Activated CD8-positive, alpha-beta T cell treated with anti-CD3 and anti-CD28 coated beads for 36 hours (primary cell): ENCODE measurements at places on chromosomes 5 and 9. TPM values are rescaled to one million over a fixed set of nuclear protein-coding genes. Genes with fewer than 3 reads are reported as not detected.
A peak's percentile ranks its signal among the peaks of the same experiment; 100 is the strongest.

DNA sequence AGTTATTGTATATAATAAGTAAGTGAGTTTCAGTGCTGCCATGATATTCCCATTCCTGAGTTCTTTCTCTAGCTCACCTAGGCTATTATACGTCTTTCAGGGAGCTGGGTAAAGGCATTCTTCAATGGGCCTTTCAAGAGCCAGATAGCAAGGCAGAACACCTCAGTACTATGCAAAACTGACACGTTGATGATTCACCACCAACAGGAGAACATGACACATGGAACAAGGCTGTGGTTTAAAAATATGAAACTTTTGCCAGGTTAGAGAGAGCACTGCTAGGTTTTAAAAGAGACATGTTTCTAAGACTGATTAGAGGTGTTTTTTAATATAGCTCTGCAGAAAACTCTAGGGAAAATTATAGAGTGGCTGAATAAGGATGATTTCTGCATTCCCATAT is 95.9 kb downstream of the UGCG start:
- peak; percentile 72 for DNase-seq

SLC25A2 gene
- not detected for total RNA-seq

TNFSF8 gene
- total RNA-seq = 23.9 TPM

DNA sequence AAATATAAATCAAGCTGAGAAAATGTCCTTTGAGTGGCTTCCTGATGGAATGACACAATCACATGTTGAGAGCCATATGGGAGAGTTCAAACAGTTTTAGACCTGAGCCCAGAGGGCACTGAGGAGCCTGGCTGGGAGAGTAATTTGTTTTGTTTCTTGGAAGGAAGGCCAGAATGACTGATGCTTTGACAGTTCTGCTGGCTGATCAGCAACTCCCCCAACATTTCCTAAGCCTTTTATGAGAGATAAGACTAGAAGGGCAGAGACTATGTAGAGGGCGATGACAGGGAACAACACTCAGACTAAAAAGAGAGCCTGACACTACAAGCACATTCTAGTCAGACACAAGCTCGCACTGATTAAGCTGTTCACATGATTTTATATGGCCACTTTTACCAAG is 169.2 kb downstream of the COX7C start:
- DNase-seq = no peak

GPR150 gene
- total RNA-seq = 0.76 TPM

ZNF354C gene
- total RNA-seq = 7.0 TPM

GRCh38 chr5:54794135-54794975 is 191.0 kb downstream of the ESM1 start:
- DNase-seq = peak; percentile 53

TSSK1B gene
- not detected for total RNA-seq

DNAJB5 gene
- total RNA-seq = 16.4 TPM

DNA sequence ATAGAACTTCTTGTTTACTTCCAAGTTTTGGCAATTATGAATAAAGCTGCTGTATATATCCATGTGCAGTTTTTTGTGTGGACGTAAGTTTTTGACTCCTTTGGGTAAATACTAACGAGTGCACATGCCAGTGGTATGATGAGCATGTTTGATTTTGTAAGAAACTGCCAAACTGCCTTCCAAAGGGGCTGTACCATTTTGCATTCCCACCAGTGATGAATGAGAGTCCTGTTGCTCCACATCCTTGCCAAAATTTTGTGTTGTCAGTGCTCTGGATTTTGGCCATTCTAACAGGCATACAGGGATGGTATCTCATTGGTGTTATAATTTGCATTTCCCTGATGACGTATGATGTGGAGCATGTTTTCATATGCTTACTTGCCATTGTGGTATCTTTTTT is 73.5 kb downstream of the EGFLAM start:
- no peak for DNase-seq
